Stimulated activated CD8-positive, alpha-beta memory T cell treated with anti-CD3 and anti-CD28 coated beads, Interleukin-7, amount 100 ng/mL, for 1 hour (primary cell): ENCODE measurements at places on chromosomes 4 and X.

GRCh38 chr4:155903453-155903852, at the start of gene TDO2:
TDO2 (plus strand) TSS chr4:155903696; CDS start chr4:155903759, 63 bp downstream.
- no peak for DNase-seq

DNA sequence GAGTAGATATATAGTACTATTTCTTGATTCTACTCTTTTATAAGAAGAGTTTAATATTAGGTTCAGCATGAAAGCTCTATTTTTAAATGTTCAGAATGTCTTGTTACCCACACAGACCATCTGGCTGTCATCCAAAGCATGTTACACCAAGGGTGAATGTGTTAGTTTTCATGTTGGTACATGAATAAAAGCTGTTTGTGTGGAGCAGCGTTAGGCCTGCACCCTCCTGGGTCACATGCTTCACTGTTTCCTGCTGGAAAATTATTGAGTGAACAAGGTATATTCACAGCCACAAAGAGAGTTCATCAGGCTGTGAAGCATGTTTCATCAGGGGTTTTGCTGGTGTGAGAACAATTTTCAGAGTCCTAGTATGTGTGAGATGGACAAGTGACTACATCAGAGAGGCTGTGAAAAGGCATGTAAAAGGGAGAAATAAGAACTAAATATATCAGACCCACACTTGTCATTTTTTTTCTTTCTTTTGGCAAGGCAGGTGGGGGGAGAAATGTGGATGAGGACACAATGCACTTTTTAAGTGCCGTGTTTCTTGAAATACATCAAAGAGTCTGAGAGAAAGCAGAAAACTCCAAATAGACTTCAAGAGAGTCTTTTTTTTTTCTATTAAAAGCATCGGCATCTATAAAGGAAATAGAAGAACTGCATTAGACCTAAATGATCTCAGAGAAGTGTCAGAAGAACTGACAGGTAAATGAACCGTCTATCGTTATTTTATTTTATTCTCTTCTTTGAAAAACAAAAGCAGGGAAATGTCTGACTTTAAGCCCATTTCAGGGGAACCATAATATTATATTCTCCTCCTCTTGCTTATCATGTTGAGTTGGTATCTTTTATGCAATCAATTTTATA, 2429.7 kb downstream of the PCDH7 start:
- no peak for DNase-seq

GRCh38 chr4:28482580-28483270, 1622.1 kb downstream of the STIM2 start:
- no peak for DNase-seq

GRCh38 chr4:3337811-3338210, 45.0 kb downstream of the RGS12 start:
- DNase-seq = no peak

DNA sequence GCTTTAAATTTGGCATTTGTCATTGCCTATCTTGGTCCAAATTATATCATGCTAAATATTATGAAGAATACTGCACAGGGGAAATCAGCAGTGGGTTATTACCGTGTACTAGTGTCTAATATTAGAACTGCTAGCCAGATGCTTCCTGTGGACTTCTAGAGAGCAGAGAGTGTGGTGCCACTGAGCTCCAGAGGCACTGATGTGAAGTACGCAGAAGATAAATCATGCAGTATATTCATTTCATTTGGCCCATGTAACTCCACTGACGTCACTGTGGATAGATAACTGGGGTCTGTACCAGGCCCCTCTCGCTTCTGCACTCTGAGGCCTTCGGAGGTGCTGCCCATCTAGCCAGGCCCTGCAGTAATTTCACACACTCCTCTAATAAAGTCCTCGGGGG, 80.0 kb downstream of the ALPK1 start:
- DNase-seq = no peak

DNA sequence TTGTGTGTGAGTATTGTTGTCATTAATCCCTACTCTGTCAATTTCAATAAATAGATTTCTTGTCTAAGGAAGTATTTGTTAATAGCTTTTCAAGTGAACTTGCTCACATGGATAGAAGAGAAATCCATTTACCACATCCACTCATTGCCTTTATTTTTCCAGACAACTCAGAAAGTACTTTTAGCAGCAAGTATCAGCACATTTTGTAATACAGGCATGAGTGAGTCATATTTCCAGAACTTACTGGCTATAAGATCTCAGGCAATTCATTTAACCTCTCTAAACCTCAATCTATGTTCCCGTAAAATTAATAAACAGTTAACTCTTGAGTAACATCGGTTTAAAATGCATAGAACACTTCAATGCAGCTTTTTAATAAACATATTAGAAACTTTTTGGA, 317.9 kb upstream of the PCDH7 start:
- DNase-seq = no peak

DNA sequence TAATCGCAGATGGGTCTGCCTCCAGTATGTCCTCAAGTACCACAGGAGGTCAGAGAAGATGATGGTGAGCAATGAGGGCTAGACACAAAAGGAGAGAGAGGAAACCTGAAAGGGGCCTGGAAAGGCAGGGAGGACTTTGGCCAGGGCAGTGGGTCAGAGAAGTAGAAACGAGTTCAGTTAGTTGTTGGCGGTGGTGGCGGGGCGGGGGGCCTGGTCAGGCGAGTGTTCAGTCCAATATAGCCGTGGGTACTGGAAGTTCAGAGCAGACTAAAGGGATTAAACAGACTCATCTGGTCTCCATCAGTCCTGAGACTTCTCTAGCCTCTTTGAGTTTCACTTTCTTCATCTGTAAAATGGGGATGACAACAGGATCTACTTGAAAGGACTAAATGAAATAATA, 90.8 kb downstream of the TSPAN5 start:
- DNase-seq = no peak

GRCh38 chr4:145061318-145061920, 36.6 kb downstream of the ANAPC10 start:
- DNase-seq = no peak

GRCh38 chr4:37767546-37767945, 58.9 kb upstream of the PGM2 start:
- no peak for DNase-seq

DNA sequence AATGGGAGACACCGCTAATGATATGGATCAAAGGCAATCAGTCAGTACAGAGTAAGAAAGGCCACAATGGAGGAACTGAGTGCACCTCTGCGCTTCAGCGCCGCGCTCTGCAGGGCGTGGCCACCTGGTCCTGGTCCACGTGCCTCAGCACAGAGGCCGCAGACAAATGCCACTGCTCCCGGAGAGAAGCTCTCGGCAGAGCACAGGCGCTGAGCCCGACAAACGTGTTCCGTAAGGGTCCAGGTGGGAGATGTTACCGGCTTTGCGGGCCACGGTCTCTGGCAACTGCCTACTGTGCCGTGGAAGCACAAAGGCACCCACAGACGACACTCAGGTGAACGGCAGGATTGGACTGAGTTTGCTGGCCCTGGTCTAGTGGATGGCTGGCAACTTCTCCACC, 68.9 kb downstream of the ACOX3 start:
- DNase-seq = no peak

- DNase-seq = no peak
Measured at GRCh38 chr4:3387154-3387942, 54.4 kb upstream of the HGFAC start.

- no peak for DNase-seq
Measured at GRCh38 chr4:150355858-150356455, 226.0 kb upstream of the MAB21L2 start.

GRCh38 chr4:14359991-14360390, 642.3 kb upstream of the CPEB2 start:
- no peak for DNase-seq

GRCh38 chrX:20212486-20213089, 54.1 kb downstream of the RPS6KA3 start:
- no peak for DNase-seq

- no peak for DNase-seq
Measured at GRCh38 chr4:184750926-184751584, 17.2 kb upstream of the CENPU start.

DNA sequence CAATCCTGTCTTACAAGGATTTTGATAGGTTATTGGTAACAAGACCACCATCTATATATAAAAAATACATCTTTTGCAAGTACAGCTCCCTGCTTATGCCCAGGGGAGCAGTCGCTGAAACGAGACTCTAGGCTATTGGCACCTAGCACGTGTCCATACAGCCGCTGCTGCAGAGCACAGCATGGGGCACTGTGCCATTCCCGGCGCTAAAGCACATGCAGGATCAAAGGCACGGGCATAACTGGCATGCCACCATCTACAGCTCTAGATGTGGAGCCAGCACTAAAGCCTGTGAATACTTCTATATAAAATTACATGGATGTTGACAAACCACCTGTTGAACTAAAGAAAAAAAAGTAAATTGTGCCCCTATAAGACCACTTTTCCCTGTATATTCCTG, 144.8 kb downstream of the COL25A1 start:
- DNase-seq = no peak

- no peak for DNase-seq
Measured at GRCh38 chr4:8649631-8650361, 57.2 kb downstream of the CPZ start.

- no peak for DNase-seq
Measured at GRCh38 chr4:74391890-74392475, 27.0 kb downstream of the EREG start.

GRCh38 chrX:150693725-150694574, 754 bp downstream of the MTMR1 start:
- peak; percentile 34 for DNase-seq

GRCh38 chr4:176193126-176193525, 2.3 kb downstream of the SPATA4 start:
- DNase-seq = no peak

DNA sequence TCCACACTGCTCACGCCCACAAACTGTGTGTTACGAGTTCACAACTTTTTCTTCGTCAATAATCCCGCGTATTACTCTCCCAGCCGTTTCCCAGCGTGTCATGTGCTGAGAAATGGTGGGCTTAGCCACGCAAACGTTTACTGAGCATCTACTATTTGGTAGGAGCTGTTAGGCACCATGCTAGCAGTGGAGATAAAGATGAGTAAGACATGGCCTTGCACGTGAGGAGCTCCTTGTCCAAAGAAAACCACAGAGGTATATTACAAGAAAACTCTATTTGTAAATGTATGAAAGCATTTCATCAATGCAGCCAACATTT, 821 bp upstream of the TMEM128 start:
- DNase-seq = no peak

GRCh38 chr4:88763075-88763474, 65.4 kb upstream of the NAP1L5 start:
- no peak for DNase-seq

GRCh38 chrX:49186125-49187027, at the start of gene PRICKLE3:
PRICKLE3 (minus strand) TSS chrX:49186373; CDS start chrX:49186297, 76 bp downstream.
- no peak for DNase-seq

DNA sequence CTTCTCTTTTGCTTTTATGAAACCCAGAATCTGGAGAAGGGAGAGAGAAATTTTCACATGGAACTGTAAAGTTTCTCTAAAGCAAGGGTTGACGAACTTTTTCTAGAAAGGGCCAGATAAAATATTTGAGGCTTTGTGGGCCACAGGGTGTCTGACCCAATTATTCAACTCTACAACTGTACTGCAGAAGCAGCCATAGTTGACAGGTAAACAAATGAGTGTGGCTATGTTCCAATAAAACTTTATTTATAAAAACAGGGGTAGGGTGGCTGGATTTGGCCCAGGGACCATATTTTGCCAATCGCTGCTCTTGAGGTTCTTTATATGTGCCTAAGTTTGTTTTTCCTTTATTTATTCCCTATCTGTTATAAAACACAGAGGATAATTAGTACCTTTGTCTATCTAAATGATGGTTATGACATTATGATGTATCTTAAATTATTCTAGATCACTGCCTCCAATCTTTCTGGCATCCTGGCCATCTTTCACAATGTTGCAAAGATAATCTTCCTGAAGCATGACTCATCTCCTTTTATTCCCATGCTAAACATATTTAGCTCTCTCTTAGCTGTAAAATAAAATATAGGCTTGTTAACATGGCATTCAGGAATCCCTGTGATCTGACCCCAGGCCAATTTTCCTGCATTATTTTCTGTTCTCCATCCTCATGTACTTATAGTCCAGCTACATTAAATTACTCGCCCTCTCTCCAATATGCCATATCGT, 106.8 kb upstream of the CBLL2 start:
- DNase-seq = no peak

DNA sequence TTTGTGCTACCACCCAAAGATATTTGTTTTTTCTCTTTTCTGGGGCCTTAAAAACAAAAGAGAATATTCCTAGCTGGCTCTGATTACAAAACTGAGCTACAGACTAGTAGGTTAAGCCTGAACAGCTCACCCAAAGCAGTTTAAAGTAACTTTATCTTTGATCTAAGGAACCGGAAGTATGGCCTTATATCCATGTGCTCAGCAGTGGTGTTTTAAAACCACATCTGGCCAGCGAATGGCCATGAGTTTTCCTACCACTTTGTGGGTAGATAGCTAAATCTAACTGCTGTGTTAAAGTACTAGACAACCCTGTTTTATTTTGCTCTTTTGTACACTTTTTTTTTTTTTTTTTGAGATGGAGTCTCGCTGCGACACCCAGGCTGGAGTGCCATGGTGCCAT, 24.6 kb downstream of the ADGRG4 start:
- no peak for DNase-seq

GRCh38 chr4:3708103-3708510, 58.1 kb upstream of the ADRA2C start:
- no peak for DNase-seq

DNA sequence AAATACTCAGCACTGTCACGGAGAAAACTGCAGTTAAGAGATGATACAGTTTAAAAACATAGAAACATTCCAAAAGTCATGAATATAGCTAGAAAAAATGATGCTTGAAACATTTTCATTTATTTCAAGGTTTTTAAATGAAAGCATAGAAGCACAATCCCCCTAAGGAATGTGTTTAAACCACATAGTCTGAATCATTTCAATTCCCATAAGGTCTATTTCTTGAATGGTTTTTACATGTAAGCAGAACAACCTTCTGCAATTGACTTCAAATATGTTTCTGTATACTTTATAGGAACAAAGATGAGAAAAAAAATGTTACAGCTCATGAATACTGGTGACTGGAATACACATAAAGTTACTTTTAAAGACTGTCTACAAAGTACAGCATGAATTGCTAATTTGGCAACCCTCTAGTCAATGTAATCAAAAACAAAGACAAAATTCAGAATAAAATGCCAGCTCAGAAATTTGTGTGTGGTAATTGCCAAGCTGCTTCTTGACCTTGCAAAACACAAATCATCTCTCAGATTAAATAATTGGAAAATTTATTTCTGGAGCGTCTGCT, 886.4 kb upstream of the ADGRL3 start:
- DNase-seq = no peak

GRCh38 chrX:73455171-73455570, 8.3 kb downstream of the CDX4 start:
- DNase-seq = no peak

GRCh38 chrX:13808865-13809264, 8.0 kb downstream of the GPM6B start:
- no peak for DNase-seq

GRCh38 chrX:37847733-37848197, 394 bp upstream of the DYNLT3 start:
- no peak for DNase-seq

DNA sequence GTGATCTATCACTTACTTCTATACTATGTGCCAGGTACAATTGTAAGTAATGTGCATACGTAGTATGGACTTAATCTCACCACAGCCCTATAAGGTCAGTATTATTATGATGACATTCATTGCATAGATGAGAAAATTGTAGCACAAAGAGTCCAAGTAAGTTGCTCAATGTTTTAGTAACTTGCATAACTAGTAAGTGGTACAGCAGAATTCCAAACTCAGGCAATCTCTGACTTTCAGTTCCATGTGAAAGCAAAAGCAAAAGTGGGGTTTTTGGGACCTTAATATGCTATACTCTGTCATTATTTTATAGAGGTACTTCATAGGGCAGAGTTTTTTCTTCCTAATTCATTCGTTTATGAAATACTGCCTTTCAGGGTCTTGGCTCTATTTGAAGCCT, 188.8 kb upstream of the VEGFC start:
- no peak for DNase-seq

- DNase-seq = no peak
Measured at GRCh38 chrX:19245711-19246269, 97.9 kb upstream of the PDHA1 start.
